Naive thymus-derived CD8-positive, alpha-beta T cell (primary cell): ENCODE measurements at places on chromosomes 4 and X. TPM values are rescaled to one million over a fixed set of nuclear protein-coding genes. Genes with fewer than 3 reads are reported as not detected.

P2RY10 gene
- polyA plus RNA-seq = 37.5 TPM

MAGEB1 gene
- not detected for polyA plus RNA-seq

CFP gene
- polyA plus RNA-seq = 12.7 TPM

DNA sequence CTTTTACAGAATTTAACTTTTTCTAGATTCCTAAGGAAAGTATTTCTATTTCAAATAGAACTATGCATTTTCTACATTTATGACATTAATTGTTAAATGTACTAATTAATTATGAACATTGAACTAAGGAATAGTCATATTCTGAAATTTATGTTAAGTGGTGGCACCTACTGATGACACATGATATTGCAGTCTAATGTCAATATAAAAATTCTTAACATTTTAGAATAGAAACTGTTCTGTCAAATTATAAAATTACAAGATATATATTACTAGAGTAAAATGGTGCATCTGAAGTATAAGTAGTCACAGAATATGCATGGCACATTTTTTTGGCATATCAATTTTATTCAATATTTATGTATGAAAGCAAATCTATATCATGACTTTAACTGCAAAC, 40.2 kb upstream of the NDNF start:
- H3K4me3 ChIP-seq = no peak overlapping the region
- H3K27me3 ChIP-seq = no peaks in the 10 kb centered on the region
- no peak for DNase-seq
- H3K4me1 ChIP-seq = peaks cover 22% of the 10 kb centered on the region
- H3K27ac ChIP-seq = no peak overlapping the region

- H3K27ac ChIP-seq = no peak overlapping the region
- no peak overlapping the region for H3K4me3 ChIP-seq
- H3K4me1 ChIP-seq = no peaks in the 10 kb centered on the region
- no peaks in the 10 kb centered on the region for H3K36me3 ChIP-seq
Observed at GRCh38 chr4:156303708-156304107, 350.0 kb upstream of the CTSO start.

GRCh38 chr4:26183017-26183416, 137.8 kb upstream of the RBPJ start:
- H3K27ac ChIP-seq = no peak overlapping the region
- DNase-seq = no peak
- H3K36me3 ChIP-seq = no peaks in the 10 kb centered on the region

GRCh38 chrX:53239474-53239873, 14.5 kb upstream of the KDM5C start:
- H3K4me1 ChIP-seq = no peaks in the 10 kb centered on the region
- H3K27me3 ChIP-seq = no peaks in the 10 kb centered on the region
- H3K36me3 ChIP-seq = no peaks in the 10 kb centered on the region
- DNase-seq = no peak

- DNase-seq = peak; percentile 78
- H3K36me3 ChIP-seq = no peaks in the 10 kb centered on the region
- peaks cover 33% of the 10 kb centered on the region for H3K4me1 ChIP-seq
Observed at GRCh38 chr4:23333946-23334878, 555.6 kb downstream of the PPARGC1A start.

- no peaks in the 10 kb centered on the region for H3K36me3 ChIP-seq
- H3K27ac ChIP-seq = no peak overlapping the region
- no peak for DNase-seq
- H3K27me3 ChIP-seq = no peaks in the 10 kb centered on the region
- H3K4me1 ChIP-seq = no peaks in the 10 kb centered on the region
- no peak overlapping the region for H3K4me3 ChIP-seq
Observed at GRCh38 chr4:22962295-22962694, 269.6 kb downstream of the GBA3 start.

- H3K36me3 ChIP-seq = no peaks in the 10 kb centered on the region
- no peak for DNase-seq
- no peak overlapping the region for H3K4me3 ChIP-seq
Observed at GRCh38 chr4:138076561-138076960, 165.6 kb downstream of the SLC7A11 start.

DNA sequence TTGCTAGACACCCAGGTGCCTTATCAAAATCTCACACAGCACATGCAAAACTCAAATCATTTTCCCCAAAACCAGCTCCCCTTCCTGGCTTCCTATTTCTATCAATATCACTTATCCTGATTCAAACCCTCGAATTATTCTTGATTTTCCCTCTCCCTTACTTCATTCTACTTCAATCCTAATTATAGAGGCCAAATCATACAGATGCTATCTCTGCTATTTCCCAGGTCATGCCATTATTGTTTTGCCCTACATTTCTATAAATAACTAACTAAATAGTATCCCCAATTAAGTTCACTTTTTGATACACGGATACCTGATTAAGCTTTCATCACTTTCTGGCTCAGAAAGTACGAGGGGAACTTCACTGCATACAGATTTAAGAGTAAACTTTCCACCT, 62.4 kb downstream of the FBXL5 start:
- H3K4me3 ChIP-seq = no peak overlapping the region
- H3K27me3 ChIP-seq = no peaks in the 10 kb centered on the region
- H3K36me3 ChIP-seq = peaks cover 6% of the 10 kb centered on the region
- DNase-seq = no peak
- H3K4me1 ChIP-seq = no peaks in the 10 kb centered on the region
